Suppressor macrophage treated with lipopolysaccharide for 4 hours (primary cell): ENCODE measurements at places on chromosomes 7 and 10.

DNA sequence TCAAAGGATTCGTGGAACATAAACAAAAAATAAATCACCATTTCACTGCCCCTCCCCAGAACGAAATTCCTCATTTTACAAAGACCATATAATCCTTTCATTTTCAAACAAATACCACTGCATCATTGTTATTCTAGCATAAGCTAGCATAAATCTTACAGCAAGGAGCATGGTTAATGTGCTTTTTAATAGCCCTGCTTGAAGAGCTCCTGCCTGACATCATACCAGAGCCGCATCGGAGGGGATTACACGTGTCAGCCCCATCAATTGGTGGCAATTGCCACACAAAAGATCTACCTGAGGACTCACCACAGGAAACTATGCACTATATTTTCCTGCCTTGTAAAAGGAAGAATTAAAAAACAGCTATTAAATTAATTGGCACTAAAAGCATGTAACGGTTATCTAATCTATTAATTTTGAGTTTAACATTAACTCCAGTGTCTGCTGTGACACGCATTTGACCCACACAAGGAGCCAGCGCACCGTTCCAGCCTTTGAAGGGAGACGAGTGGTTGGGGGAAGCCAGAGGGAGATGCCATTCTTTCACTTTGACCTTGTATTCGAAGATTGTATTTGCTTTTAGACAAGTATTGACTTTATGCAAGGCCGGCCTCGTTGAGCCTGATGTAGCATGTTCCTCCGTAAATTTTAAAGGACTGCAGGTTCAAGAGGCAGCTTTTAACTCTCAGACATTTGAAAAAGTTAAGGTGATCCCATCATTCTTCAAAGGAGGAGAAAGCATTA is 261.1 kb upstream of the RNF32 start:
- DNase-seq = no peak

DNA sequence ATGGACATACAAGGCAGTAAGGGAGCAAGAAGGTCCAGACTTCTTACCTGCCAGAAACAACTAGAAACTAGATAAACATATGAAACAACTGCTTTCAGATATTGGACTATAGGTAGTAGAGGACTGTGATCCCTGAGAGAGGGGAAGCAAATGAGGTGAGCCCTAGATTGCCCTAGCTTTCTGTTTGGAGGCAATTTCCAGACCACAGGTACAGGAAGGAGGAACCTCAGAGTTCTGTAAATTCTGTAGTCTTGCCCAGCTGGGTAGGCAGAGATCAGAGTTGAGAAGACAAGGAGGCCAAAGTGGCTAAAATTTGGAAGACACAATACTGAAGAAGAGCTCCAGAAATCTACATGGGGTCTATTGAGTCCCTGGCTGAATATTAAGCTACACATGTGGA is 21.0 kb downstream of the CDK6 start:
- DNase-seq = no peak

- DNase-seq = no peak
Measured at GRCh38 chr7:116417593-116418345, 81.8 kb upstream of the CAV2 start.

DNA sequence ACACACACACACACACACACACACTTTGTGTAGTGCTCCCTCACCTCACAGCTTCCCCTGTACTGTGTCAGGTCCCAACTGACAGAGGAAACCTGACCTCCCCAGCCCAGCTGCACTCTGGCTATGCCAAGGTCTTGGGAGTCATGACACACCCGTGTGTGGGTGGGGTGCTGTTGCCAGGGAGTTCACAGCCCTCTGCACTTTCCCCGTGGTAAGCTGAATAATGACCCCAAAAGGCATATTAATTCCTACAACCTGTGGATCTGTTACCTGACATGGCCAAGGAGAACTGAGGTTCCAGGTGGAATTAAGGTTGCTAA is 8.9 kb upstream of the NANOS1 start:
- peak; percentile 39 for DNase-seq

DNA sequence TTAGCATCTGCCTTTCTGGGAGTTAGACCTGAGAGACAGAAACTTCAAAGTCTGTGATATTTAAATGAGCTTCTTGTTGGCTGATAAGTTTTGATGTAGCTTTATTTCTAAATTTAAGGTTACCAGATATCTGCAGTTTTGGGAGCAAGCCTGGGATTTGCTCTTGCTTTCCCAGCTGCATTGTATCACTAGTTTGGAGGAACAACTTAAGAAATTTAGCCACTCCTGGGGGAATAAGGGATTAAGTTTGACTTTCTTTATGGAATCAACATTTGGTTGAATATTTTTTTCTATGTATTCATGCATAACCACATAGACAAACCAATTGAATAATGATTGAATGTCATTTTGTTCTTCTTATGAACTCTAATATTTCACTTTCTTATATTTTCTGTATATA is 178.6 kb downstream of the POLR1F start:
- DNase-seq = no peak

DNA sequence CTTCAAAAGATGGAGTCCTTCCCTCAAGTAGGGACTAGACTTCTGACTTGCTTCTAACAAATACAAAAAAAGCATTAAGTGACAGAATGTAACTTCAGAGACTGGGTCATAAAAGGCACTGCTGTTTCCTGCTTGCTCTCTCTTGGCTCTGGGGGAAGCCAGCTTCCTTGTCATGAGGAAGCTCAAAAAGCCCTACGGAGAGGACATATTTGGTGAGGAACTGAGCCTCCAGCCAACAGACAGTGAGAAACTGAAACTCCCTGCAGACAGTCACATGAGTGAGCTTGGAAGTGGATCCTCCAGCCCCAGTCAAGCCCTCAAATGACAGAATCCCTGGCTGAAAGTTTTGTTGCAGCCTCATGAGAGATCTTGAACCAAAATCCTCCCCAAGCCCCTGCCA is 26.3 kb upstream of the SLC35G1 start:
- DNase-seq = peak; percentile 37

- DNase-seq = peak; percentile 92
Measured at GRCh38 chr10:49280001-49280408, 19.0 kb upstream of the C10orf71 start.

- no peak for DNase-seq
Measured at GRCh38 chr7:10779465-10780399, 193.9 kb upstream of the PHF14 start.

- DNase-seq = no peak
Measured at GRCh38 chr10:27088119-27089044, 11.9 kb downstream of the ANKRD26 start.

GRCh38 chr10:13827076-13827797 is 240.5 kb downstream of the PRPF18 start:
- no peak for DNase-seq

DNA sequence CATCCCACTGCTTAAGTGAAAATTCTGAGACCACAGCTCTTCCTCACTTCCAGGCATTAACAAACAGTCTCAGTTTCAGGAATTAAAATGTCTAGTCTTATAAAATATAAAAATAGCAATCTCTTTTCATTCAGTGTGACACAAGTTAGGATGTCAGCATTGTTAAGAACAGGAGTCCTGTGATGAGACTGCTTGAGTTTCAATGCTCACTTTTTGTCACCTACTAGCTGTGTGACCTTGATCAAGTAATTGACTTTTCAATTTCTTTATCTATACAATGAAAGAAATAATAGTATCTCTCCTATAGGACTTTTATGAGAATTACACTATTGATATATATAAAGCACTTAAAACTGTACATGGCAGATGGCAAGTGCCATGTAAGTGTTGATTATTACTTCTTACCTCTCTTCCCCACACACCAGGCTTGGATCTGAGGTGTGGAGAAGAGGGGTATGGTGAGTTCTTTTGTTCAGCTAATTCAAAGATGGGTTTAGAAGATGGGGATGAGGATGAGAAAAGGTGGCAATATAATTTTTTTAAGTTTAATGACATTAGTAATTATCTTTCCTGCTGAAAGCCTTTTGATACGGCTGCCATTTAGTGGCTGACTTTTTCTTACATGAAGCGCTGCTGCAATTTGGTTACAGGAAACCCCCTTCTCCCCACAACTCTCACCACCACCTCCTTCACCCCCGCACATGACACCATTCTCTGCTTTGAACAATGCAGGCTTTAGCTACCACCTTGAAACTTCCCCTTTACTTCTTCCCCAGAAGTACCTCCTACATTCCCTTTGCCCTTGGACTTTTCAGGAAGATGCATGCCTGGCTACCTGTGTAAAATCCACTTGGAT is 20.8 kb upstream of the HYAL4 start:
- no peak for DNase-seq

GRCh38 chr10:25263931-25264330 is 89.1 kb downstream of the GPR158 start:
- no peak for DNase-seq

- DNase-seq = peak; percentile 11
Measured at GRCh38 chr7:133344275-133344674, 91.4 kb downstream of the EXOC4 start.

DNA sequence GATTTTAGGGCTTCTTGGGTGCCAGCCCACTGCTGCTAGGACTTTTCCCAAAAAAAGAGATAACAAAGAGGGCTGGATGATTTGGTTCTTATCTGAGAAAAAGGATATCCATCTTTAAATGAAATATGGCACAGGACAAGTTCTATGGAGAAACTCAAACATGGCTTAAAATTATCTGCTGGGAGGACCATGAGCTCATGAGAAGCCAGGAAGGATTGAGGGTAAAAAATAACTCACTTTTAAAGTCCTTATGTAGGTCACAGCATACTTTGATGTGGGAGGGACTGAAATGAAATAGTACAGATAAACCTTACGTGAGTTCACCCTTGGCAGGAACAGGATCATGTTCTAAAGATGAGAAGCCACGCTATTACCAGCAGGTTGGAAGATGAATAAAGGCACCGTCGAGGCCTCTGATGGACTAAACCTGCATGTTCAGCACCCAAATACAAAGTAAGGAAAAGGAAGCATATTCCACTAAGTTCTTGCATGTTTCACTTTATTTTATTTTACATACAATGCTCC is 369.2 kb upstream of the KLF6 start:
- DNase-seq = no peak

GRCh38 chr7:4849390-4849789 is 12.4 kb downstream of the PAPOLB start:
- no peak for DNase-seq

DNA sequence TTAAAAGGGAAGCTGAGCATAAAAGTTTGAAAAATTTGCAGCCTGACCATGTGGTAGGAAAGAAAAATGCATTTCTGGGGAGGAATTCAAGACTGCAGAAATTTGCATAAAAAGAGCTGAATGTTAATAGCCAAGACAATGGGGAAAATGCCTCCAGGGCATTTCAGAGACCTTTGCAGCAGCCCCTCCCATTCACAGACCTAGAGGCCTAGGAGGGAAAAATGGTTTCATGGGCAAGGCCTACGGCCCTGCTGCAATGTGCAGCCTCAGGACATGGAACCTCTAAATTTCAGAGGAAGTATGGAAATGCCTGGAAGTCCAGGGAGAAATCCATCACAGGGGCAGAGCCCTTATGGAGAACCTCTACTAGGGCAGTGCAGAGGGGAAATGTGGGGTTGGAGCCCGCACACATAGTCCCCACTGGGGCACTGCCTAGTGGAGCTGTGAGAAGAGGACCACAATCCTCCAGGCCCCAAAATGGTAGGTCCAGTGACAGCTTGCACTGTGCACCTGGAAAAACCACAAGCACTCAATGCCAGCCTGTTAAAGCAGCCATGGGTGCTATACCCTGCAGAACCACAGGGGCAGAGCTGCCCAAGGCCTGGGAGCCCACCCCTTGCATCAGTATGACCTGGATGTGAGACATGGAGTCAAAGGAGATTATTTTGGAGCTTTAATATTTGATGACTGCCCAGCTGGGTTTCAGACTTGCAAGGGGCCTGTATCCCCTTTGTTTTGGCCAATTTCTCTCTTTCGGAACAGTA is 243.8 kb downstream of the DNAJB9 start:
- no peak for DNase-seq

DNA sequence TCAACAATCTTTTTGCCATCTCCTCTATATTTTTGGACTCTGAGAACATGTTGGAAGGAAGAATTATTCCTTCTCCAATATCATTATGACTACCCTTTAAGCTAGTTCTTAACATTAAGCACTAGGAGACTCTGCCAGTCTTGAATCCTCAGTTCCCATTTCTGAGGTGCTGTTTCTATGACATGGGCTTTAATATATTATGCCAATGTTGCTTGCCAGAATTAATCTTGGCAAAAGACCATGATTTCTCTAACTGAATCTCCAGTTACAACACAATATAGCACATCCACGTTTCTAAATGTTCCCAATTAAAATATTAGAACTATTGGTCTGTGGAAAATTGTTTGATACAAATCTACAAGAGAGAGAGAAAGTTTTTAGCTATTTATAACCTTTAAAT is 250.0 kb downstream of the HGF start:
- no peak for DNase-seq

DNA sequence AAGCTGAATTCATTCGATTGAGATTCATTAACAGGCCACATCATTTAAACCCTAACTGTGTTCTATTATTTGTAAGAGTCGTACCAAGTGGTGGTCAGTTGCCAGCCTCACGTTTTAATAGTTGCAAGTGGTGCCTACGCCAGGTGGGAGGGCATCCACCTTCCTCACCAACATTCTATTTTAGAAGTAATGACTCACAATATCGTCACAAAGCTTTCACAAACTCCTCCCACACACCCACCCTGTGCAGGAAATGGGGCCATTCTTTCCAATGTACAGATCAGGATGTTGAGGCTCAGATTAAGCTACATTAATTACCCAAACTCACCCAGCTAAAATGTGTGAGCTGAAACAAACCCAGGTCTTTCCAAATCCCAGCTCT is 77.3 kb upstream of the SAMD8 start:
- DNase-seq = no peak

DNA sequence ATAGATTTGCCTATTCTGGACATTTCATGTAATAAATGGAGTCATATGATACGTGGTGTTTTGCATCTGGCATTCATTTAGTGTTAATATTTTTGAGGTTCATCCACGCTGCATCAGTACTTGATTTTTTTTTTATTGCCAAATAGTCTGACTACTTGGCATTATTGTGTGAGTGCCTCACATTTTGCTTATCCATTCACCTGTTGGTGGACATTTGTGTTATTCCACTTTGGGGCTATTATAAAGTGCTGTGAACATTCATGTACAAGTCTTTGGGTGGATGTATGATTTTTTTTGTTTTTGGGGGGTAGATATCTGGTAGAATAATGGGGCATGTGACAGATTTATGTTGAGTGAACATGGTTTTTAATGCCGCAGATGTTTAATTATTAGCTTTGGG is 19.7 kb downstream of the CUL1 start:
- no peak for DNase-seq

DNA sequence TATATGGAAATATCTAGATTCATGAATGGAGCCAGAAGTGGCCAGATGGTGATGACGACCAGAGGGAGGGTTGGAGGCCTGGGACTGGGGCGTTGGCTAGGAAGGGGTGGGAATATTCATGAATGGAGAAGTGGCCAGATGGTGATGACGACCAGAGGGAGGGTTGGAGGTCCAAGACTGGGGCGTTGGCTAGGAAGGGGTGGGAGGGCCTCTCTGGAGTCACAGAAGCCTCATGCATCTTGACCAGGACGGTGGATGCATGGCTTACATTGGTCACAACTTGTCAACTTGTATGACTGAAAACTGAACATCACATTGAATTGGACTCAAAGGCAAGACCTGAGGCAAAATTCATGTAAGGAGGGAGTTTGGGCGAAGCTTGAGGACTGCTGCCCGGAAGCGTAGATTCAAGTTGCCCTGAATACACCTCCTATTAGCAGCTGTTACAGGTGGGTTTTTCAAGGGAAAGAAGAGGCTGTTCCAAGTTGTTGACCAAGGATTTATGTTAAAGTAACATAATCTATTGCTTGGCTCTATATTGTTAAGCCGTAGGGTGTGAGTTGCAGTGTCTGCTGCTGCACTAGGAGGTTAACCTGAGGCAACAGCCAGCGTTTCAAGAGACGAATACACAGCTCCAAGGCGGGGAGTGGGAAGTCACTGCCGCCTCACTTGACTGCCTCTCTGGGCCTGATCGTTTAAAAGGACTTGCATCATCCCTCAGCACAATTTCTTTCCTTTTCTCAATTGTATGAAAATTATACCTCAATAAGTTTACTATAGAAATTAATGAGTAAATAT is 55.1 kb upstream of the FAM20C start:
- peak; percentile 89 for DNase-seq
